ENCODE measurements at places on chromosomes 5 and 9. TPM values are rescaled to one million over a fixed set of nuclear protein-coding genes. Genes with fewer than 3 reads are reported as not detected.

Gene FBLL1
- total RNA-seq, result not detected

Gene ANKRD34B
- not detected for total RNA-seq

Gene KDM3B
- 69.6 TPM for total RNA-seq

Gene SMIM23
- total RNA-seq, result not detected

Gene BHMT2
- 36.8 TPM for total RNA-seq

Gene EGFLAM
- 3.1 TPM for total RNA-seq

Gene RARS1
- 91.1 TPM for total RNA-seq

Gene F2RL1
- 0.27 TPM for total RNA-seq

Gene RIOK2
- total RNA-seq, result 16.1 TPM

Gene SLCO4C1
- not detected for total RNA-seq

Gene IGIP
- total RNA-seq, result 24.7 TPM

Gene CDKN2B-AS1
- total RNA-seq, result 0.71 TPM

Gene SLC31A2
- total RNA-seq, result 5.4 TPM

Gene TMEM252
- total RNA-seq, result not detected

Gene DNAH5
- total RNA-seq, result 0.16 TPM

Gene RFESD
- 1.4 TPM for total RNA-seq

Gene C5orf58
- not detected for total RNA-seq

Gene TMC1
- not detected for total RNA-seq

Gene IL17B
- 4.8 TPM for total RNA-seq

Gene SLC9A3
- 2.3 TPM for total RNA-seq

Gene PTPRD
- total RNA-seq, result 7.1 TPM

Gene NUP214
- 28.5 TPM for total RNA-seq

Gene CXCL14
- 2.2 TPM for total RNA-seq

Gene MARVELD2
- 0.49 TPM for total RNA-seq

Gene HMCN2
- total RNA-seq, result 8.2 TPM

Gene TRIM32
- total RNA-seq, result 15.8 TPM

Gene PTGR1
- total RNA-seq, result 33.9 TPM

Gene C9orf153
- total RNA-seq, result not detected

Gene PCDHGA9
- total RNA-seq, result 10.4 TPM

Gene DUSP1
- total RNA-seq, result 449 TPM

Gene DBH
- not detected for total RNA-seq

Gene CA9
- total RNA-seq, result not detected

Gene BTNL3
- not detected for total RNA-seq

Gene DCAF12
- total RNA-seq, result 14.3 TPM

Gene ECPAS
- total RNA-seq, result 92.8 TPM

Gene FLT4
- 7.5 TPM for total RNA-seq

Gene DROSHA
- total RNA-seq, result 57.6 TPM

Gene KCNV2
- total RNA-seq, result not detected

Measured in sigmoid colon (tissue), 7 donors.